ENCODE measurements at places on chromosomes 5 and 9.

DNA sequence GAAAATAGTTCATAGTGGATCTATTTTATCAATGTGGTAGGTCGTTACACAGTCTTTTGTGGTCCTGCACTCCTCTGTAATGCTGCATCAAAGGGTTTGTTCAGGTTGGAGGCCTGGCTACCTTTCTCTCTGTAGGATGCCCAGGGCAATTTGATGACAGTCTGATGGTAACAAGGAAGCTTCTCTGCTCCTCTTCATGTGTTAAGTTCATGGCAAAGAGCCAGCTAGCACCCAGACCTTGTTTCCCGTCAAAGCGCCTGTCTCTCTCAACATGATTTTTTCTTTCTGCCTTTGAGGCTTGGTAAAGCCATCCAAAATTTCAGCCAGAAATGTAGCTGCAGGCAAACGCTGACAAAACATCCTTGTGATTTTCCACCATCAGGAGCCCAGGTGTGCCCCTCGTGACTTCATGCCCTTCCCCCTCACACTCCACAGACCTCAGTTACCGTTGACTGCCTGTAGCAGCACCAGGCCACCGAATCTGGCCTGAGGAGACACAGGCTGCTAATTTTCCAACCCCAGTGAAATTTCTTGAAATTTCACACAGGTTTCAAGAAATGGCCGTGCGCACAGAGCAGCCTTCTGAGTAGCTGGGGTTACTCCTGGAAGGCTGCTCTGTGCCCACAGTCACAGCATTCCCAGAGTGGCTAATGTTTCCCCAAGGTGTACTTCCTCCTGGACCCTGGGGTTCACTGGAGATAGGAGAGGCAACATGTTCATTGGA is 292.7 kb downstream of the CWC27 start:
- DNase-seq, result no peak

GRCh38 chr9:83166372-83166771 is 103.4 kb upstream of the RASEF start:
- no peak for DNase-seq

GRCh38 chr9:30198463-30199309 is 2185.8 kb upstream of the ACO1 start:
- DNase-seq, result no peak

DNA sequence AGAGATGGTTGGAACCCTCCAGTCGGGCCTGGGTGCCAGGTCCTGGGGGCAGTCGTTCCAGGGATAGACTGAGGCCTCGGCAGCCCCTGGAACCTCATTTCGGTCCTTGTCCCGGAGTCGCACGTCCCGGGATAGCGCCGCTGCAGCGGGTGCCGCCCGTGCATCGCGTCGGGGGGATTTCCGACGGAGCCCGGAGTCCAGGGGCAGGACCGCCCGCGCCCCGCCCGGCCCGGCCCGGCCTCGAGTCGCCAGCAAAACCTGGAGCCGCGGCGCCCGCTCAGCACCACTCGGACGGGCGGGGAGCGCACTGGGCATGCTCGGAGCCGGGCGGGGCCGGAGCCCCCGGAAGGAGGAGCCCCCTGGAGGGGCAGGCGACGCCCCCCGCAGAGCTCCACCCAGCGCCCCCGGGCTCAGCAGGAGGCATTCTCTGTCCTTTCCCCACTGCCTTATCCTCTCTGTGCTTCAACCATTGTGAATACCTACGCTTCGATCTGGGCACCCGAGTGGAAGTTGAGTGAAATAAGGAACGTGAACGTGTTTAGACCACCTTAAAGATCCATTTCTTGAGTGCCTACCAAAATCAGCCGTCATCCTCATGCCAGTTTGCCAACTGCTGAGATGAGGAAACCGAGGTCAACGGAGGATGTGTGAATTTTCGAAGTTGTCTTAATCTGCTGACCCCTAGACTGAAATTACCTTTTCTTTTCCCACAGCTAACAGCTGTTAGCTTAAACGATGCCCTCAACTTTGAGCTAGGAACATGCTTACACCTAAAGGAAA is 1.7 kb upstream of the PTPN3 start:
- no peak for DNase-seq

DNA sequence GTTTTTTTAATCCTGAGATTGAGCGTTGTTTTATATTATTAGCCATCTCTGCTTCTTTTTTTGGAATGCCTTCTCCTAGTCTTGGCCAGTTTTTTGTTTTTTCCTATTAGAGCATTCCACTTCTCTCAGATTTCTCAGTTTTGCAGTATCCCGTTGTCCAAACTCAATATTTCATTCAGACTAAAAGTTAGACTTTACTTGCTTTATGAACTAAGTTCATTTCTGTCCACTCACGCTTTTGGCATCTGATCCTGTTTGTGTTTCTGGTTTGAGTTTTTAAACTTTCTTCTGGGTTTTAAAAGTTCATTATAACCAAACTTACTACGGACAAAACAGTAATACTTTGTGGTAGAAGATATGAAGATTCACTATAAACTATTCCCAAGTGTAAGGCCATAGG is 288.3 kb upstream of the MPDZ start:
- no peak for DNase-seq

GRCh38 chr5:35223787-35224395 is 6.4 kb downstream of the PRLR start:
- DNase-seq, result no peak

GRCh38 chr9:78280982-78281668 is 15.8 kb upstream of the PSAT1 start:
- DNase-seq, result no peak

GRCh38 chr9:99373912-99374311 is 151.8 kb downstream of the SEC61B start:
- DNase-seq, result no peak

All from CD4-positive, alpha-beta T cell treated with Interferon alpha-2 for 1 hour (primary cell).